ENCODE measurements at places on chromosomes 11 and 22. TPM values are rescaled to one million over a fixed set of nuclear protein-coding genes. Genes with fewer than 3 reads are reported as not detected.

UPK3A gene
- not detected for total RNA-seq

INSC gene
- total RNA-seq, result not detected

OR8G1 gene
- total RNA-seq, result not detected

ANKK1 gene
- under 0.01 TPM for total RNA-seq

RASSF10 gene
- not detected for total RNA-seq

HEPN1 gene
- not detected for total RNA-seq

LRRN4CL gene
- 11.7 TPM for total RNA-seq
